ENCODE measurements at places on chromosomes 5 and 9. TPM values are rescaled to one million over a fixed set of nuclear protein-coding genes. Genes with fewer than 3 reads are reported as not detected.

Gene SGCD
- total RNA-seq = 1.6 TPM

Gene DBH
- not detected for total RNA-seq

Gene ST8SIA4
- total RNA-seq = 0.78 TPM

Gene SKP1
- 115 TPM for total RNA-seq

Gene IL9
- not detected for total RNA-seq

Gene FKBP15
- total RNA-seq = 22.0 TPM

Gene UAP1L1
- 12.1 TPM for total RNA-seq

Measured in subcutaneous preadipocyte (primary cell).